T-helper 2 cell treated with Interferon-gamma antibody and Interleukin-4, amounts not matched to agents 5 μg/mL and 100 μg/mL, for 36 hours (primary cell): ENCODE measurements at places on chromosomes 2 and 18.

- no peak for DNase-seq
These were observed 43.6 kb downstream of the MCFD2 start for GRCh38 chr2:46871976-46872381.

DNA sequence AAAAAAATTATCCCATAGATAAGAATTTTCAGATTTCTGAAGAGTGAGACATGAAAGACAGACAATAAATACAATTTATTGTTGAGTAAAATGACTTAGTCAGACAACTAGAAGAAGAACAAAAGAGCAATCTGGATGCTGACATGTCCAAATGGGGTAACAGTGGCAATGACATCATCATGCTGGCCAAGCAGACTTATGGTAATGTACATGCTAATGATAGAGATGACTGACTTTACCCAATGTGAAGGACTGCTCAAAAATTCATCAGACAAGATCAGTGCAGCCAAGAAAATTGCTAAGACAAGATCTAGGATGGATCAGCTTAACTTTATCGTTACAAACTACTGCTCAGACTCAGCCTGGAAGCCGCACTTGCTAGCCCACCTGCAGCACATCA lies 70.5 kb upstream of the SRD5A2 start:
- DNase-seq, result no peak

DNA sequence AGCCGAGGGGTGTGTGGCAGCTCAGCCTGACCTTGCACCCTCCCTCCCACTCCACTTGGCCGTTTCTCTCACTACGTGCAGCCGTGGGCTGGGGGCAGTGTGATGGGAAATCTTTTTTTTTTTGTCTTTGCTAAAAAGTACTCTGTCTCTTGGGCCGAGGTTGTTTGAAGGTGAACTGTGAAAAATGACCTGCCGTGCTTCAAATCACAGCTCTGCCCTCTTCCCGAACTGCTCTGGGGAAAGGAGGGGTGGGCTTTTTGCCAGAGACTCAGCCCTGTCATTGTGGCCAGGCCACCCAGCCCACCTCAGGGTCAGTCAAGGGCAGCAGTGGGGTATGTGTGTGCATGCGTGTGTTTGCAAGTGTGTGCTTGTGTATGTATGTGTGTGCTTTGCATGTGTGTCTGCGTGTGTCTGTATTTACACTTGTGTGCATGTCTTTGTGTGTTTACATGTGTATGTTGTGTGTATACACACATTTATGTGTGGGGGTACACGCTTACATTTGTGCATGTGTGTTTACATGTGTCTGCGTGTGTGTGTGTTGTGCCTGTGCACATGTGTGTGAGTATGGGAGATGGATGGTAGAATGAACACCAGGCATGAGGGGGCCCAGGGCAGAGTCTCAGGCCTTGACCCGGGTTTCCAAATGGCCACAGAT lies 61.3 kb upstream of the HAAO start:
- DNase-seq, result no peak

DNA sequence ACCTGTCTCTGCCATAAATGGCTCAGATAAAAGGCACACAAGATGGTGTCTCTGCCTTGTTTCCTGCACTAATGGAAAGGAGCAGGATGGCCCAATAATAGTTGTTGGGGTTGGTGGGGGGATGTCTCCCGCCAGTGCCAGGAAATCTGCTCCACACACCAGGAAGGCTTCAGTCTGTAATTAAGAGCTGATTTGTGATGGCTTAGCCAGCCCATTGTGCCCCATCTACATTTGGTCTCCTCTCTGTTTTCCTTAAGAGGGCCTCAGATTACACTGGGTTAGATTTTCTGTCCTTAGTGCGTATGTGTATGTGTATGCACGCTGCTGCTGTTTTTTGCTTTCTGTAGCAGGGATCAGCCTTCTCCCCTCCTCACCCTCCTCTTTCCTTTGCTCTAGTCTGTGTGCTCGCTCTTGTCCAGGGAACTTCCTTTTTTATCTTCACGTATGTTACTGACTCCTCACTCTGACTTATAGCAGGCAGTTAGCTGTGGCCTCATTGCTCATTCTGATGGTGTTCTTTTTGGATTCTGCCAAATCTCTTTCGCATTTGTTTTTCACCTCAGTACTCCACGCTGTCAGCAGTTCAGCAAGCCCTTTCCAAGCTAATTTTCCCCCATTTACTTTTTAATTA lies 33.4 kb upstream of the MGAT5 start:
- no peak for DNase-seq

DNA sequence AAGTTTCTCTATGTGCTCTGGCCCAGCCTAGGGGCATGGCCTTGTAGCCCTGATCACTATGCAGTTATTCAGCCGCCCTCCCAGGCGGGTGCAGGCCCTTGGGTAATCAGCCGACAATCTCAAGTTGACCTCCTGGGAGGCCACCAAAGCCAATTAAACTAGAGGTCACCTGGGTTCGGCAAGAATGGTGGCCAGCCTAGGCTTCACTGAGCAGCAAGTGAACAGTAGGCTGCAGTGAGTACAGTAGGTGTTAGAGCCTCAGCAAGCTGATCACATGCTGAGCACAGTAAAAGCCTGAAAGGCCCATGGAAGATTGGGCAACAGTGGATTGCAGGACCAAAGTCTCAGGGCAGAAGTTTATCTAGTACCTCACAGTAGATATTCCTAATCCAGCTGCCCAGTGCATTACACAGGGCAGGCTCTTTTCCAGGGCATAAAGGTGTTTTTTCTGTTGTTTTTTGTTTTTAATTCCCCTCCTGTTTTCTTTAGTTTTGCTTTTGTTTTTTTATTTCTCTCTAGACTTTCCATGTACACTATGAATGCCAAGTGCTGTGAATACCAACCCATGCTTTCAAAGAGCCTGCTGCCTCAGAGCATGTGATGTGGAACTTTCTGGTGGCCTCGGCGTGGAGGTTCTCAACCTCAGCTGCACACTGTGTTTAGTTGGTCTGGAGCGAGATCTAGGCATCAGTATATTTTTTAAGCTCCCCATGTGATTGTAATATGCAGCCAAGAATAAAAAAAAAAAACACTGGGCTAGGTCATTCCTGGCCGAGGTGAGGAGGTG lies 55.9 kb upstream of the ATL2 start:
- DNase-seq, result no peak

DNA sequence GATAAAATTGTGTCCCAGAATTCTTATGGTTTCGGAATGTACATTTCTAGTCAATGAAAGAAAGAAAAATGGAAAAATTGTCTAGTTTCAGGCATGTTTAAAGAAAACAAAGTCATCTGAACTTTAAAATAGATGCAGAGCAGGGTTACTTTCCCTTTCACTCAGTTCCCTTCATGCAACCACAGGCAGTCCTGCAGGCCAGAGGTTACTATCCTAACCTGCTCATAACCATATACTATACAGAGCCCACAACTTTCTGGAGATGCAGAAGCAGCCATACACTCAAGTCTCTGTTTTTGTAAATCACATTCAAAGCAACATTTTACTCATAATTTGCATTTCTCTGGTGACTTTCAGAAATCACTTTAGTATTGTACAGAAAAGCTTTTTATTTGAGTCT lies 690.3 kb downstream of the MBD2 start:
- no peak for DNase-seq

GRCh38 chr2:230765611-230766300 lies 53.1 kb downstream of the CAB39 start:
- DNase-seq, result no peak

DNA sequence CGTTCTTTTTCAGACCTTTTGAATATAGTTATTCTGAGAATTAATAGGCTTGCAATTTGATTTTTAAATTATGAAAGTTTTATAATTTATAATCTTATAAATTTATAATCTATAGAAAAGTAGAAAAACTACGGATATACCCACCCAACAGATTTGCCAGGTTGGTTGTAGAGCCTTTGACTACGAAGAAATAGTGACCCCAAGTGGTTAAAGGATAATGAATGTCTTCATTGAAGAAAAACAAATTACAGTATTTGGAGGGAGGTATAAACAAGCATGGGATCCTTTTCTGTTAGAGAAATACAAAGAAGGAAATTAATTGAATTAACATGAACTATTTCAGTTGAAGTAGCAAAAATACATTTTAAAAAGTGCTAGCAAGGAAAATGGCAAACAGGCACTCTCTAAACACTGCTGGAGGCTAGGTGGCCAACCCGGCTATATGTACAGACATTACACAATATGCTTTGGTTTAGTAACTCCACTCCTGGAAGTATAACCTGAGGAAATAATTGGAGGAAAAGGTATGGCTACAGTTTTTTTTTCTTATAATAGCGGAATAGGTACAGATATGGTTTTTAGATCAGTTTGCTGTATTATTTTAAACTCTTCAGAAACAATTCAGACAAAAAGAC lies 110.9 kb downstream of the MIB1 start:
- DNase-seq, result no peak

DNA sequence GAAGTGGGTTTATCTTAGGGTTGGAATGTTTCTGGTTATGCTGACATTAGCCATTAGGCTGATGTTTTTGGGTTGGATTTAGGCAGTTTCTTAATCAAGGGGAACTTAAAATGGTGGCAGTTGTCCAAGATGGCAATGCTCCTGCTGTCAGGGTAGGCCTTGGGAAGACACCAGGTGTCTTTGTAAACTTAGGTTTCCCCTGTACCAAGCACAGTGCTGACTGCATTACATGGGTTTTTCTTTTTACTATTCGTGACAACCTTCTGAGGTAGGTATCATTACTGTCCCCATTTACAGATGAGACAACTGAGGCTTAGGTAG lies 528 bp upstream of the ATG16L1 start:
- no peak for DNase-seq

DNA sequence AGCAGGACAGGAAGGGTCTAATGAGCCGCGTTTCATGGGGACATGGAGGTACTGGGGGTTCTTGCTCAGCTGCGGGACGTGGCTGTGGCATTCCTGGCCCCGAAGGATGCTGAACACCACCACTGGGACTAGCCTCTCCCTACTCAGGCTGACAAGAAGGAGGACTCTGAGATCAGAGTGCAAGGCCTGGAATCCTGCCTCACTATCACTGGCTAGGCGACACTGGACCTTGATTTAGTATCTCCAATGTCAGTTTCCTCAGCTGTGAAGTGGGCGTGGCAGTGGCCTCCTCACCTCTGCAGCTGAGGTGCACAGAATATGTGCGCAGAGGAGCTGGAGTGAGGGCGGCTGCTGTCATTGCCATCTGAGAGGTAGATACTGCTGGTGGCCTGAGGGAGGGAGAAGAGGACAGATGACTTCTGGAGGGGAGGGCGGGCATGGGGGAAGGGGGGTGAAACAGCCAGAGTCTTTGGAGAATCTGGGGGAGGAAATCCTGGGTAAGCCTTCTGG lies 157.8 kb upstream of the CAPN13 start:
- no peak for DNase-seq

DNA sequence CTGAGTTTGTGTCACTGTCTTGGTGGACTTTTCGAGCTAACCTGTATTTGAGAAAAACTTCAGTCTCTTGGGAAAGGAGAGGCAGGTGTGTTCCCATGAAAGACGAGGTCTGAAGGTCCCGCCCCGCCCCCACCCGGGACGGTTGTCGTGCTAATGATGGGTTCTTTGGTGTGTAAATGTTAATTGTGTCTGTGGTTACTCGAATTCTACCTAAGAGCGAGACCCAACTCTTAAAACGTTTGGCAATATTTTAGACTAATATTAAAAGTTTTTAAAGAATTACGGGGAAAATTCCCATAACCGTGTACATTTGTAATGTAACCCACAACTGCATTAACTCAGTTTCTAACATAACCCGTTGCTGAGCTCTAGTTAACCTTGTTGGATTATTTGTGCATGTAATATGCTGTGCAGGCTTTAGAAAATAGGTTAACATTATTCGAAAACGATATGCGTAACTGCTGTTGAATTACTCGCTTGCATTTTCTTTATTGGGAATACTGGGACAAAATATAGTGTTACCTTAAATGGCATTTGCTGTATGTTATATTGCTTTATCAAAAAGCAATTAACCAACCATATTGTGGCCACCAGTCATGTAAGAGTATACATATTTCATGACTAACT lies 833 bp downstream of the EPB41L5 start:
- no peak for DNase-seq

- DNase-seq, result no peak
These were observed 11.9 kb downstream of the NR4A2 start for GRCh38 chr2:156320486-156321098.

DNA sequence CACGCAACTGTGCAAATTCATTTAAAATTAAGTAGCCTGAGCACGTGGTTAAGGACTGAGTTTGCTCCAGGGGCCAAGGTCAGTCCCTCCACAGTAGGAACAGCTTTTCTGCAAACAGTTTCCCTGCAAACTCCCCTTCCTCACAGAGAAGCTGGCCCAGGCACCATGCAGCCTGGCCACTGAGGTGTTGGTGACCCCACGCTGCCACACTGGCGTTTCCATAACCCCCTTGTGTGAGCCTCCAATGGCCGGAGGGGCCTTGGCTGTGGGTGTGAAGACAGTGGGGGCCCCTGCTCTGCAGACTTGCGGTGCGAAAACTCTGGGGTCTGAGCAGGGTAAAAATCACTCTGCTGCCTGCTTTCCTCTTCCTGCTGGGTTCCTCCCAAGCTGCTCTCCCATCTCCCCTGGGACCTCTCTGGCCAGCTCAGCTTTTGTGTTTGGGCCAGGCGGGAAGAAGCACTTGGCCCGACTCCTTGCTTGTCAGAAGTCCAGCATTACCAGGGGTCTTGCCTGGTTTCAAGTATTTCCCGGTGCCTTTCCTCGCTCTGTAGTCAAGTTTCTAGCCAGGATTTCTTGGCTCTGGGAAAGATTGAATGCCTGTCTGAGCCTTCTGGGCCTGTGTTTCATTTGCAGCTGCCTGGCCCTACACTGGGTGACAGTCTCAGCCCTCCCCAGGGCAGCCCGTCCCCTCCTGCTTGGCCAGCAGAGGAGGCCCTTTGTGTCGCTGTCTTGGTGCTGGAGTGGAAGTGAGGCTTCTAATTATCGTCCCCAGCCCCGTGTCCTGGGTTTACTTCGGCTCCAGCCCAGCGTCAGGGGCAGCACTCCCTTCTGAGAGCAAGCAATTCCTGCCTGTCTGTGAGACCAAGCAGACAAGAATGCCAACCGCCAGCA lies 131.4 kb upstream of the SLC1A4 start:
- DNase-seq, result no peak

- DNase-seq, result no peak
These were observed 338.3 kb downstream of the DYSF start for GRCh38 chr2:71791501-71792135.

DNA sequence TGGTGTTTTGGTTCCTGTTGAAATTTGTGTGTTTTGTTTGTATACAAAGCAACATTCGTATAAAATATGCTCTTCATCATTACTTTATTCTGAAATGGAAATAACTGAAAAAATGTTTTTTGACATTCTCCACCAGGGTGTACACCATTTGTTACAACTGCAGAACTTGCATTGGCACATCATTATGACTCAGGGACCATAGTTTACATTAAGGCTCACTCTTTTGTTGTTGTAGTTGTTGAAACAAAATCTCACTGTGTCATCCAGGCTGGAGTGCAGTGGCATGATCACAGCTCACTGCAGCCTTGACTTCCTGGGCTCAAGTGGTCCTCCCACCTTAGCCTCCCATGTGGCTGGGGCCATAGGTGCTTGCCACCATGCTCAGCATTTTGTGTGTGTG lies 676.6 kb downstream of the TDRD15 start:
- no peak for DNase-seq

GRCh38 chr2:96681540-96681939 lies 39.0 kb downstream of the FER1L5 start:
- no peak for DNase-seq

GRCh38 chr2:152580714-152581113 lies 136.5 kb downstream of the PRPF40A start:
- DNase-seq, result no peak
